Activated T-helper 1 cell treated with Interleukin-2 at 50 U/mL for 16 hours (primary cell): ENCODE measurements at places on chromosomes 2 and 18.

GRCh38 chr2:161947836-161948235 lies 126.2 kb downstream of the DPP4 start:
- no peak for DNase-seq

GRCh38 chr2:121043827-121044222 lies 241.2 kb downstream of the TFCP2L1 start:
- DNase-seq = no peak

DNA sequence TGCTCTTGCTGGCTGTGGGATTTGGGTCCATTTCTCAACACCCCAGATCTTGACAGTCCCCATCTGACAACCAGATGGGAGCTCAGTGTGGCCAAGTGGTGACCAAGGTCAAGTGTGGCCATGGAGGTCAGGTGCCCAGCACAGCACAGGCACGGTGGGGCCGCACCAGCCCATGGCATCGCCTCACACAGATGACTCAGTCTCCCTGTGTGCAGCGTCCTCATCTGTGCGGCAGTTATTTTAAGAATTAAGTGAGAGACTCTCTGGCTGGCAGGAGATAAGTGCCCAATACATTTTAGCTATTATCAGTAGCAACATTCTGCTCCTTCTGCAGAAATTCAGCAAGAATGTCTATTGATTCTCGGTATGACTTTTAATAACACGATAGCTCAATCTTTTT lies 167.2 kb downstream of the DDX1 start:
- DNase-seq = no peak

- no peak for DNase-seq
These were observed 465.5 kb upstream of the ID2 start for GRCh38 chr2:8216397-8216796.

DNA sequence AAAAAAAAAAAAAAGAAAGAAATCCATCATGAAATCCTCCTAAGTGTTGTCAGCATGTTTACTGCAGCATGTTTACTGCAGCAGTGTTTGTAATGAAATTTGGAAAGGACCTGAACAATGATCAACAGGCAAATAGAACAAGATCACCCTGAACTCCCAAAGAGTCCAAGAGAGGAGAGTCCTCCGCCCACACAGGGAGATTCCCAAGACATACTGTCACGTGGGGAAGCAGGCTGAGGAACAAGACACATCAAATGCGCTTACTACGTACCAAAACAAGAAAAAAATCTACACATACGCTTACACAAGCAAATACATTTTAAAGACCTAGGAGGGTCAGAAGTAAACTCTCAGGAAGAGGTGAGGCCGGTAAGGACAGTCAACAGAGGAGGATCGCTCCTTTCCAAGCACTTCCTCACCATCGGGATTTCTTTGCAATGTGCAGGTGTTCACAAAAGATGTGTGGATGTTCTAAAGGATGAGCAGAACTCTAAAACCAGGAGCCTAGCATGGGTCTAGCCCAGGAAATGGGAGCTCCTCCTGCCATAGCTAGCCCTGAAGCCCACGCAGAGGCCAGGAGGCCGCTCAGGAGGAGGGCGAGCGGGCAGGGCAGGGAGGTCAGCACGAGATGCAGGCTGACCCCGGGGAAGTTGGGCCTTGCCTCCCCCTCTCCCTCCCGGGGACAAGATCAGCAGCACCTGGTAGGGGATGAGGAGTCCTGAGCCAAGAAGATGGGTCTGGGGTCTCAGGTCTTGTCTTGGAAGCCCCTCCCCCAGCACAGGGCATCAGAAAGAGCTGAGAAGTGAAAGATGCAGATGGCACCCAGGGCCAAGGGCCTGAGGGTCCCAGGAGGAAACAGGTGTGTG lies 66.4 kb downstream of the ZNF516 start:
- DNase-seq = no peak
